ENCODE measurements at places on chromosomes 2 and 18. TPM values are rescaled to one million over a fixed set of nuclear protein-coding genes. Genes with fewer than 3 reads are reported as not detected.

The DNAH6 gene
- total RNA-seq = not detected

- no peak for DNase-seq
Observed at GRCh38 chr18:22606563-22607283, 189.0 kb upstream of the CTAGE1 start.

The RETSAT gene
- total RNA-seq = 40.1 TPM

DNA sequence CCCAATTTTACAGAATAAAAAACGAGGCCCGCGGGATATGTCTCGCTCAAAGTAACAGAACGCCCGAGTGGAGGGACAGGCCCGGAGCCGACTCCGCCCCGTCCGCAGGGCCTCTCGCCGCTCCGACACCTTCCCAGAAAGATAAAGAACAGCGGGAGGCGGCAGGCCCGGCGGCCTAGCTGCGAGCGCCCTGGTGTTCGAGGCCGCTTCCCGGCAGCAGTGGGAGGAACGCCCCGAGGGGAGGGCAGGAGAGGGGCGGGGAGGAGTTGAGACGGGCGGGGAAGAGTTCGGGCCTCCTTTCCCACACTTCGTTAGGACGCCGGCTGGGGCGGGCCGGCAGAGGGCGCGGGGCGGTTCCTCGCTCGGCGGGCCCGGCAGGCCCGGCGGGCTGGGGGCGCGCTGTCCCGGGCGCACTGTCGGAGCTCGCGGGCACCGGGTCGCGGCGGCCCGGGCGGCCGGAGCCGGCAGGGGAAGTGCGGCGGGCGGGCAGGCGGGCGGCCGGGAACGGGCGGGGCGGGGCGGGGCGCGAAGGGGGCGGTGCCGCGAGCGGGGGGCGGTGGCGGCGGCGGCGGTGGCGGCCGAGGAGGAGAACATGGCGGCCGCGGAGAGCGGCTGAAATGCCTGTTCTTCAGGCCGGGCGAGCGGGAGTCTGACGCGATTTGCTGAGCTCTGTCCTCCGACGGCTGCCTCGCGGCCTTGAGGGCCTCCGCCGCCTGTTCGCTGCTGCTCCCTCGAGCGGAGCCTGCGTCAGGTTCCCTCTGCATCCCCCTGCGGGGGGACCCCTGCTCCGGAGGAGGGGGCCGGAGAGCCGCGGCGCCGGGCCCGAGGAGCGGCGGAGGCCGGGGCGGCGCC lies at the start of gene NCOA1:
Gene NCOA1 (plus strand): TSS at position 565 of the 852 bp plus-strand sequence. CDS start 167,424 bp downstream, outside the sequence.
- DNase-seq = peak; percentile 89

GRCh38 chr2:37851828-37852584 lies 73.1 kb upstream of the RMDN2 start:
- DNase-seq = no peak

GRCh38 chr18:50092245-50092805 lies 102.6 kb downstream of the MYO5B start:
- no peak for DNase-seq

The TDRD15 gene
- total RNA-seq = not detected

DNA sequence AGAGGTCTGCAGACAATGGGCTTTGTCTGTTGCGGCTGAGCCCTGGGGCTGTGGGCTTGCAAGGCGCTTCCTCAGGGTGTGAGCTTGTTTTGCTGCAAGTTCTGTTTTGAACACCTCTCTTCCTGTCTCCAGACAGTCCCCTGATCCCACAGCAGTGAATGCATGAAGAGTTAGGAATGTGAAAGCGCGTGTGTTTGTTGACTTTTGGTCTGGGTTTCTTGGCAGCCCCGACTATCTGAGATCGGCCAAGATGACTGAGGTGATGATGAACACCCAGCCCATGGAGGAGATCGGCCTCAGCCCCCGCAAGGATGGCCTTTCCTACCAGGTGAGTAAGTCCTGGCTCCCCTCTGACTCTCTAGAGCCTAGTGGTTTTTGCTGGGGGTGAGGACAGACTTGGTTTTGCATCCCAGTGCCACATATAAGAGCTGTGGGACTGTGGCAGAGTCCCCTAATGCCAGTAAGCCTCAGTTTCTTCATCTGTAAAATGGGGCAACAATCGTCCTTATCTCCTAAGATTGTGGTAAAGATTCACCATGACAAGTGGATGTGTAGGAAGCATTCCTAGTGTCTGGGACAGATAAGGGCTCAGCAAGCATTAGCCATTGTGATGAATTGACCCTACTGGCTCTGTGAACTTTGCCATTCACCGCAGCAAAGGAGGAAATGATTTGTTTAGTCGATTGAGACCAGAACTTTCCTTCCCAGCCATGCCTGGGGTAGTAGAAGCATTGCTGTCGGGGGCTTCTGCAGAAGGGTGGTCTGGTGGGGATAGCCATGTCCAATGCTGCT lies 3.0 kb downstream of the LBH start:
- peak; percentile 88 for DNase-seq

GRCh38 chr2:200747668-200748618 lies 63.8 kb upstream of the BZW1 start:
- no peak for DNase-seq

GRCh38 chr2:169018390-169018789 lies 12.7 kb downstream of the ABCB11 start:
- DNase-seq = no peak

The LOXL3 gene
- total RNA-seq = 17.8 TPM

DNA sequence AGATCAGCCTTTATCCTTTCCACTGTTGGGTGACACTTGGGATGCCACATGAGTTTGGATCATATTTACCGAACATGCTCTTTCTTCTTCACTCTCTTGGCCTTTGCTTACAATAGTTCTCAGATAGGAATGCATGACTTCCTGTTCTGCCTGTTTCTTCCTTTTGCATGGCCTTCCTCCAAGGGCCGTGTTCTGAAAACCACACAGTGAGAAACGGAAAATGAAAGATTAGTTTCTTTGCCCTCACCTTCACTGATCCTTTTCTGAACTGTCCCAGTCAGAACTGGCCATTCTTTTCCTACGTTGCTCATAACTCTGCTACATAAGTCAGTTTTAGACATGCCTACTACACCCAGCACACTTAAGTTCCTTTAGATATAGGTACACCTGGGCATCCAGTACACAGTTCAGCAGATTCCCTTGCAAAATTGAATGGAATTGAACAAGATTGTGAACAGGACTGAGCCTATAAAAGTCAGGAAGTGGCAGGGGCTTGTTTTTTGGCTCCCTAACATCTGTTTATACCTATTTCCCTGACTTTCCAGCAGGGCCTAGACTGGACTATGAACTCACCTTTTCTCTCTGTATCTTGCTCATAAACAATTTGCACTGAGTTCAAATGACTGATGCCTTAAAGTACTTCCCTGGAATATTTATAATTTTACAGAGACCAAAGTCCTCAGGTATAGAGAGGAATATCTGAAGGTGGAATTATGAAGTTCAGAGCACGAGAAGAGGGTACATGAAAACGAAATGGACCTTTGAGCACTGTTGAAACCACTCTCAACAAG lies 186.4 kb upstream of the ST6GAL2 start:
- DNase-seq = no peak
